ENCODE measurements at places on chromosomes 12 and 14.
A peak's percentile ranks its signal among the peaks of the same experiment; 100 is the strongest.

DNA sequence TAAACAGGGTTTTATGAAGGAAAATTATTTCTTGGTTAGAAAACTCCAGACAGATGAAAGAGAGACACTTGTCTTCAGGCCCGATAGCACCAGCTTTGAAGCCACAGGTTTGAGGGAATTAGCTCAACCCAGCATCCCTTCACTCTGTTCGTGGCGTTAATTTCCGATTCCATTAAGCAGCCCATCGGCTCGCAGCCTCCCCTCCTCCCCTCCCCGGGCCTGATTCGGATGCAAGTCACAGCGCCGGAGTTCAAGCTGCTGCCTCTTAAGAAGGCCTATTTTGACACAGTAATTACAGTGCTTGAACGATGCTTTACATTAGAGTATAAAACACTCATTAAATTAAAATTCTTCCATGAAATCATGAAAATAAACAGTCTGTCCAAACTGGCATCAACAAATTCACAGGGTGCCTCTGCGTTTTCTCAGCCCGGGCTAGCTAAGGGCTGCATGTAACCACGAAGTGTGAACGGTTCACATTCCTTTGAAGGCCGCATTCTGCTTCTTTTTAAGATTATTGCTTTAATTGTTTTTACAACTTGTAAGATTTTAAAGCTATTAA, 145.8 kb downstream of the DICER1 start:
- no peak for DNase-seq

DNA sequence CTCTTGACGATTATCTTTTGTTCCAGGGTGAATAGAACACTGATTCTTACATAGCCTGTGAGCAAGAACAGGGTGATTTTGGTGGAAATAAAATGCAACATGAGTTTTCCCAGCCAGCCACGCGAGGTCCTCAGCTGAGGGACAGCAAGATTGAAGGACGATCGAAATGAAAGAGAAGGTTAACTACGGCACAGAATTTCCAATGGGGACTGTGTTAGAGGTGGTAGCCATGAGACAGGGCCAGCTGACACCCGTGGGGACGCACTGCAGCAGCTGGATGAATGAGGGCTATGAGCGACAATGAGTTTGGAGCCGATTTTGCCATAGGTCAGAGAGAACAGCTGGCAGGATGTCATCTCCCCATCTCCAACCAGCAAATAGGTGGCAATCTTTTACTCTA, 243.4 kb upstream of the PELI2 start:
- DNase-seq, result no peak

- DNase-seq, result no peak
Observed at GRCh38 chr14:75392686-75393641, 34.9 kb upstream of the JDP2 start.

GRCh38 chr14:34857689-34858449, 17.3 kb downstream of the BAZ1A start:
- DNase-seq, result no peak

GRCh38 chr14:39265806-39266524, 32.2 kb downstream of the MIA2 start:
- DNase-seq, result peak; percentile 67

GRCh38 chr12:10361622-10362021, 28.2 kb downstream of the KLRK1 start:
- DNase-seq, result peak; percentile 21

GRCh38 chr12:40691913-40692764, at the start of gene CNTN1:
Gene CNTN1, plus strand, starts transcription at chr12:40692439.
- peak; percentile 65 for DNase-seq

GRCh38 chr12:2052826-2053678, at the start of gene CACNA1C:
Gene CACNA1C, plus strand, starts transcription at chr12:2052987. Its CDS starts 576 bp downstream, at chr12:2053563.
- peak; percentile 87 for DNase-seq

- no peak for DNase-seq
Observed at GRCh38 chr14:65753061-65753460, 340.5 kb downstream of the FUT8 start.

DNA sequence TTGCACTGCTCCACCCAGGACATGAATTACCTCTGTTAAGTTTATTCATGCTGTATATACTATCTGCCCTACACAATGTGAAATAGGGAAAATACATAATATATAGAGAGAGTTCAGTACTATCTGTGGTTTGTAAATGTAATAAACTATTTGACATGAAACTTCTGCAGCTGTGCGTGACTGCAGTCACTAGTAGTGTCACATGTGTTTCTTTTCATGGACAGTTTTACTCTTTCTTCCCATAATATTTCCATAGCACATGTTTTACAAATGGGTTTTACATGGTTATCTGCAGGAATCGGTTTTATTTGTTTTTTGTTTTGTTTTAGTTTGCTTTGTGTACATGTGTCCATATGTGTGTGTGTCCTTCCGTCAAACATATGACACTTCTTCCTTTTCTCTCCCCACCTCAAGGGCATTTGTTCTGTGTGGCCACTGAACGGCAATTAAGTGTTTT, 1644.1 kb upstream of the FLRT2 start:
- DNase-seq, result no peak

- no peak for DNase-seq
Observed at GRCh38 chr14:64563696-64564095, 13.9 kb downstream of the PPP1R36 start.

- peak; percentile 21 for DNase-seq
Observed at GRCh38 chr12:32896432-32897280, at the start of gene PKP2. Gene PKP2, minus strand, starts transcription at chr12:32896777. Its CDS starts 46 bp downstream, at chr12:32896731.

DNA sequence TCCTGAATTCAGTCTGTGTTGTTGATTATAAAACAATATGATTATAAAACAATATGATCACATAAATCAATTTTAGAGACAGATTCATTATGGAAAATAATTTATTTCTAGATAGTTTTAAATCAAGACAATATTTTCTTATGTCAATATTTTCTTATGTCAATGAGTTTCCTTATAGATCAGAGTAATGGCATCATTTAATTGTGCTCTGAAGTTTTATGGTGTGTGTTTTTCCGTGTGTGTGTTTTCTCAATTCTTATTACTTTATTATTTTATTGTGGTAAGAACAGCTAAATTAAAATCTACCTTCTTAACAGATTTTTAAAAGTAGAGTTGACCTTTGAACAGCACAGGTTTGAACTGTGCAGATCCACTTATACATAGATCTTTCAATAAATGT, 105.3 kb upstream of the SLCO1B1 start:
- DNase-seq, result no peak

GRCh38 chr14:72217135-72217534, 284.9 kb downstream of the RGS6 start:
- no peak for DNase-seq

GRCh38 chr14:37061697-37062096, 110.7 kb downstream of the SLC25A21 start:
- DNase-seq, result no peak

All from GM23248 (cell line).